ENCODE measurements at places on chromosomes 5 and 9.

GRCh38 chr9:94693485-94694204 lies 32.9 kb upstream of the AOPEP start:
- no peak for DNase-seq

DNA sequence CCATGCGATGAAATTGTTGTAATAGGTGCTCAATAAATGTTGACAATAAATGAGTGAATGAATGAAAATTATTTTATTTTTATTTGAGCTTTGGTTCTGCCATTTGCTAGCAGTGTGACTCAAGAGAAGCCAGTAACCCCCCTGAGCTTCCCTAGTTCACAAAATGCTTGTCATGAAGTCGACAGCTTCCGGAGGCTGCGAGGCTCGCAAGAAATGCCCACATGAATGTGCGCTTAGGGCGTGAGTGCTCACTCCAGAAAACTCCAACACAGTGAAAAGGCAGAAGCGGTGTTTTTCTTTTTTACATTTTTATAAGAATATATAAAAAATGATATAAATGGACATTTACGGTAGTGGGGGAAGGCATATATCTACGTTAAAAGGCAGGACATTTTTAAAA lies 26.5 kb downstream of the CDKN2A start:
- no peak for DNase-seq

DNA sequence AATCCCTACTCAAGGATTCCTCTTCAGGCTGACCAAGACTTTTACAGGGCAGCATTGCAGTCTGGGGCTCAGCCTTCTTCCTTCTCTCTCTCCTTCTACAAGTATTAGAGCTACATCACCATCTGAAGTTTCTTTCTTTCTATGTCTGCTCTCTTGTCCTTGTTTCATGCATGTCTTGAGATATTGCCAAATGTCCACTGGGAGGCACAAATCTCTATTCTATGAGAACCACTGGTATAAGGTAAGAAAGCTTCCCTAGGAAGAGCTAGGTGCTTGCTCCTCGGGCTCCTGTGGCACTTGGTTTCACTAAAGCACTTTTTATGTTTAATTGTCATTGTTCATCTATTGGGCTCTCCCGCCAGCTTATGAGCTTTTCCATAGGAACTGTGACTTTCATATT lies 289.2 kb upstream of the PCSK5 start:
- DNase-seq: no peak

GRCh38 chr5:17302604-17303003 lies 85.2 kb downstream of the BASP1 start:
- DNase-seq: no peak

- DNase-seq: peak; percentile 47
Observed at GRCh38 chr9:70257991-70258691, 637 bp upstream of the SMC5 start.

DNA sequence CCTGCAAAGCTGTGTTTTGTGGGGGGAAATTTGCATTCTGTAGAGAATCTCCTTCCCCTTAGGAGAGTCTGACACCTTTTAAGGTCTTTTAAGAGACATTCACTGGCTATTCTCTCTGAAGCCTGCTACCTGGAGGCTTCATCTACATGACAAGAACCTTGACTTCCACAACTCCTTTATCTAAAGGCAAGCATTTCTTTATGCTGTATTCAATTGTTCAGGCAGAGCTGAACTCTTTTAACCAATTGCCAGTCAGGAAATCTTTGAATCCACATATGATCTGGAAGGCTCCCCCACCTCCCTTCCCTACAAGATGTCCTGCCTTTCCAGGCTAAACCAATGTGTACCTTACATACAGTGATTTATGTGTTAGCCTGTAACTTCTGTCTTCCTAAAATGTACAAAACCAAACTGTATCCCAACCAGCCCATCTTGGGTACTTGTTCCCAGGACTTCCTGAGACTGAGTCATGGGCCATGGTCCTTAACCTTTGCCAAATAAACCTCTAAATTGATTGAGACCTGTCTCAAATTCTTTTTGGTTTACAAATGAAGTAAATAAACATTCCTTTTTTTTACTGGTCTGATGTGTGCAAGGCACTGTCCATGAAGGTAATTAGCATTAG lies 9.9 kb downstream of the C9orf85 start:
- DNase-seq: no peak

- DNase-seq: no peak
Observed at GRCh38 chr5:40879163-40879942, 29.9 kb upstream of the C7 start.

DNA sequence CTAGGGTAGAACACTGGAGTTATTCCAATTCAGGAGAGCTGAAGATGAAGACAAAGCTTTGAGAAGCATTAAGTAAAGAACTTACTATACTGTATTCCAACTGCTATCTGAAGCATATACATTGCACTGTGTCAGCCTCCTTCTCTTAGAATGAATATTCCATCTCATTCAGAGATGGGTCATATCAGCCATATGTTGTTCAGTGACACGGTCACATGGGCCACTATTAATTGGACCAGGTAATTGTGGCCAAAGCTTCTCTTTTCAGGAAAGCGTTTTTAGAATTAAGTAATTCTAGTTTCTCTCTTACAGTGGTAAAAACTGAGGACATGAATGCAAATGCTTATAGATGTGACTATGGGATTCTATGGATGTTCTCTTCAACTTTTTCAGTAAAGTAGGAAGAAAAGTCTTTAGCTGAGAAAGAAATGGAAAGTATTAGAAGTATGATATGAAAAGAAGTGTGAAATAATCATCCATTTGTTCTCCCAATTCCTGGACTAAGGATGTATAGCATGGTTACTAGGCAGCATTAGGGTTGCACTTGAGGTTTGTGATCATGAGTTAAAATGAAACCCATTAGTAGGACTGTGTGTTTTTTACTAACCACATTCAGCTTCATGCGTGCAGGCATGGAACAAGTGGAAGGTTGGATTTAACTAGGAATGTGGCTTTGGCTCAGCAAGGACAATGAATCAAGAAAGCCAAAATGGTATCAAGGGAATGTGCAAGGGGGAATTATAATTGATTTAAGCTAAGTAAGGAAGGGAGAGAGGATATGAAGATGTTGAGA lies 40.9 kb downstream of the CETN3 start:
- no peak for DNase-seq

- DNase-seq: no peak
Observed at GRCh38 chr5:4939042-4939781, 200.9 kb upstream of the ADAMTS16 start.

DNA sequence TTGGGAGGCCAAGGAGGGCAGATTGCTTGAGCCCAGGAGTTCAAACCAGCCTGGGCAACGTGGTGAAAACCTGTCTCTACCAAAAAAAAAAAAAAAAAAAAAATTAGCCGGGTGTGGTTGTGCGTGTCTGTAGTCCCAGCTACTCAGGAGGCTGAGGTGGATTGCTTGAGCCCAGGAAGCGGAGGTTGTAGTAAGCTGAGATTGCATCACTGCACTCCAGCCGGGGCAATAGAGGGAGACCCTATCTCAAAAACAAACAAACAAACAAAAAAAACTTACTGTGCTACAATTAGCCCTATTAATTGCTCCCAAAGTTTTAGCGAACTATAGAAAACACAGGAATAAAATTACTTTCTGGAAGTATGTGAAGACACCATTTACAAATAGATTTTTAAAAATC lies 67.6 kb downstream of the ANKHD1 start:
- DNase-seq: no peak

DNA sequence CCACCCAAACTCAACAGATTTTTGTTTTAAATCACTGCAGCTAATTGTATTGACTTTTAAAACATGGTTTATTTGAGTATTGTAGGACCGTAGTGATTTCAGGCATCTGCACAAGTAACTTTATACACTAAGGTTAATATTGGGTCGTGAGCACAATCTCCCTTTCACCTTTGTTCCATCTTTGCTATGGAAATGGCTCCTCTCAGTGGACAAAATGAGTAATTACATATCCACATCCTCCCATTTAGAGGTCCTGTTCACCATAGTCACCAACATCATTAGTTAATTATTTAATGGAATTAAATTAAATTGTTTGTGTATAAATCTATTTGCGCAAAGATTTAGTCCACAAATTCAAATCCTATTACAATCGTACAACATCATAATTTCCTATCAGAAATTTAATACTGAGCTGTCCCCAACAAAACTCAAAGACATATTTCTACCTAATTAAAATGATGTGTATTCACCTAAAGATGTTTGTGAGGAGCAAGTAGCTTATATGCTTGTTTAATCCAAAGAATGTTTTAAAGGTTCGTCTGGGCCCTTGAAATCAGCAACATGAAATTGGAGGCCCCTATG lies 173.0 kb upstream of the DAPK1 start:
- no peak for DNase-seq

- DNase-seq: no peak
Observed at GRCh38 chr9:20212806-20213205, 409.5 kb downstream of the MLLT3 start.

- DNase-seq: no peak
Observed at GRCh38 chr5:79992891-79993657, 2.0 kb upstream of the MTX3 start.

DNA sequence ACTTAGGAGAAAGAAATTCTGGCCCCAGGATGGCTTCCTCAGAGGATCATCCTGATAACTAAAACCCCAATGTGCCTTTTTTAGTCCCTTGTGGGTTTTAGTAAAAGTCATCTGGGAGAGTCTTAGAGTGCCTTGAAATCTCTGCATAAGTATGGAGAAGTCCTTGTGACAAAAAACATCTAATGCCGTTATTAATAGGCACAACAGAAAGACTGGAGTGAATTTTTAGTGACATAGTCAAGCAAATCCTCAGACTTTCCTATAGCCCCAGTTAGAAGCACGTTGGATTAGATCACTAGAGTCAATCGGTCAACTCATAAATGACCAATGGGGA lies 108.2 kb upstream of the MPDZ start:
- no peak for DNase-seq

- no peak for DNase-seq
Observed at GRCh38 chr5:126628102-126628501, 27.4 kb downstream of the PHAX start.

GRCh38 chr9:137227853-137228505 lies 677 bp downstream of the RNF224 start:
- no peak for DNase-seq

DNA sequence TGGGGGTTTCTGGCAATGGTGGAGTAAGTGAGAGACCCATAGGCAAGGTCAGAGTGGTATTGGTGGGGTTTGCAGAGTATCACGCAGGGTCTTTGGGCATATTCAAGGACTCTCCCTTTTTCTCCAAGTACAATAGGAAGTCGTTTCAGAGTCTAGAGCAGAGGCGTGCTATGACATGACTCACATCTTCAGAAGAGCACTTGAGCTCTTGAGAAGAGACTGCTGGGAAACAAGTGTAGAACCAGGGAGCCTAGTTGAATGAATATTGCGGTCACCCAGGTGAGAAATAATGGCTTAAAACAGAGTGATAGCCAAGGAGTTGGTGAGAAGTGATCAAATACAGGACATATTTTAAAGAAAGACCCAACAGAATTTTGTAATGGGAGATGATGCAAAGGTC lies 813.4 kb downstream of the TLE1 start:
- no peak for DNase-seq

DNA sequence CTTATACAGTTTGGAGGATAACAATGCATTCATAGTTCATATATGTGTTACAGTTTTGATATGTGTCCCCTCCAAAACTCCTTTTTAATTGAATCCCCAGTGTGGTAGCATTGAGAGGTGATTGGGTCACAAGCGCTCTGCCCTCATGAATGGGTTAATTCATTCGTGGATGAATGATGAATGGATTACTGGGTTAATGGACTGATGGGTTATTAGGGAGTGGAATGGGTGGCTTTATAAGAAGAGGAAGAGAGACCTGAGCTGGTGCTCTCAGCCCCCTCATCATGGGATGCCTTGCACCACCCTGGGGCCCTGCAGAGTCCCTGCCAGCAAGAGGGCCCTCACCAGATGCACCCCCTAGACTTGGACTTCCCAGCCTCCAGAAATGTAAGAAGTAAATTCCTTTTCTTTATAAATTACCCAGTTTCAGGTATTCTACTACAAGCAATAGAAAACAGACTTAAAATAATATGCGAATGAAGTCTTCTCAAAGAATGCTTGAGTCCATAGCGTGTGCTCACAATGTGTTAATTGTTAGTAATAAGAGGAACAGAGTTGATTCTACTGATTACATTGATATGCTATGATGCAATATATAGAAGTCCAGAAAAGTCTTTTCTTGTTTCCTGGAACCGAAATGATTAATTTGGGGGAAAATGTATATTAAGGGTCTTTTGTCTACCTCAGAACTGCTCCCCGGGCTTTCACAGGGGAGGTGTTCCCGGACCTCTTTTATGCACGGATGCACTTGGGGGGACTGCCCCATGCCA lies 190.2 kb downstream of the ERCC6L2 start:
- DNase-seq: no peak

GRCh38 chr9:89460551-89460950 lies 37.4 kb downstream of the SEMA4D start:
- no peak for DNase-seq

- no peak for DNase-seq
Observed at GRCh38 chr9:114743446-114743845, 61.5 kb upstream of the TEX48 start.

DNA sequence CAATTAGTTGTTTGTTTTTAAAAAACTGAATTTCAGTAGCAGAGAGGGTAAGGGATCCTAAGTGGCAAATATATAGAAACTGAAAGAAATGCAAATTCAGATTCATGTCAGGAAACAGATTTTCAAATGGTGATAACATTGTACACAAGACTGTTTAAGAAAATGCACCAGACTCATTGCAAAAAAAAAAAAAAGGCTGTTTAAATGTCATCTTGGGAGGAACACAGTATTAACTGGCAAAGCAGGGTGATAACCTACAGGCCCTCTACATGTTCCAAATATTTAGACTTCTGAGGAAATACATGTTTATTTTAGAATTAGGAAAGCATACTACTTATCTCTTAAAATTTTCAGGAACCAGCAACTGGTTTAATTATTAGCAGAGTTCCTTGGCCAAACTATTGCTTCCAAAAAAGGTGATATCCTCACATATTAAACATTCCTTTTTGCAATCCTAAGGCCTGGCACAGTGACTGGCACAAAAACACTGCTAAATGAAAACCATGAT lies 114.5 kb downstream of the TSSK1B start:
- DNase-seq: no peak

GRCh38 chr5:84618262-84618661 lies 233.6 kb upstream of the EDIL3 start:
- no peak for DNase-seq
